Neuronal stem cell (in vitro differentiated cells): ENCODE measurements at places on chromosomes 7 and 10.

- DNase-seq = no peak
These were observed 406 bp downstream of the CBLL1 start for GRCh38 chr7:107744345-107744750.

- no peak for DNase-seq
These were observed 71.5 kb upstream of the FAM133B start for GRCh38 chr7:92661651-92662050.

DNA sequence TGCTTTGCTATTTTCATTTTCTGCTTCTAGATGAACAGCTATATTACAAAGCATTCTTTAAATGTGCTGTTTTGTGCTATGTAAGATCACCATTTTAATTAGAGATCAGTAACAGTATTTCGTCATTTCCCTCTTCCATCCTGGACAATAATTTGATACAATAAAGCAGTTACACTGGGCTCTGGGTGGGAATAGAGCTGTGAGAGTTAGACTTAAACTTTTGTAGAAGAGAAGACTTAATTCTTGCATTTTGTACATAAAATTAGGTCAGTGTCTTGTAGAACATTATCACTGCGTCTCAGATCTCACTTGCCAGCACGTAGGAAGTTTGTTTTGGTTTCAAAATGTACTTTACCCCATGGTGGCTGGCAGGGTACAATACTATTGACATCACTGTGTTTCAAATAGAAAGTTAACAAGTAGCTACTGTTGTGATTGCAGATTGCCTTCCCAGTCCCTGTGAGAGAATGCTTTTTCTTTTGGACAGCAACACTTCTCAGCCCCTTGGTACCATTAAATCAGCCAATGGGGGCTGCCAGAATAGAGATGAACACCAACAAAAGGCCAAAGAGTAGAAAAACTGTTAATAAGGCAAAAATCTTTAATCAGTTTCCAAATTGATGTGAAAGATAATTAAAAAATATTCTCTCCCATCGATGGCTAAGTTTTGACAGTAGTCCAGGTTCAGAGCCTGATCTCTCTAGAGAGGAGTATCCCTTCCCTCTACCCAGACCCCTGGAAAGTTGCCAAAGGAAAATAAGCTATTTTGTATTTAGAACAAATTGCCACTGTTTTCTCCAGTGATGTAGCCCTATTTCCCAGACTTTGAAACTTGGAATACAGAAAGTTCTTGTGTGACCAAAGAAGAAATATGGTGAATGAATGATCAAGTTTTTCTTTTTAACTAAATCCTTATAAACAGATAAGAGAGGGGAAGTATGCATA, 35.1 kb downstream of the SMNDC1 start:
- no peak for DNase-seq

DNA sequence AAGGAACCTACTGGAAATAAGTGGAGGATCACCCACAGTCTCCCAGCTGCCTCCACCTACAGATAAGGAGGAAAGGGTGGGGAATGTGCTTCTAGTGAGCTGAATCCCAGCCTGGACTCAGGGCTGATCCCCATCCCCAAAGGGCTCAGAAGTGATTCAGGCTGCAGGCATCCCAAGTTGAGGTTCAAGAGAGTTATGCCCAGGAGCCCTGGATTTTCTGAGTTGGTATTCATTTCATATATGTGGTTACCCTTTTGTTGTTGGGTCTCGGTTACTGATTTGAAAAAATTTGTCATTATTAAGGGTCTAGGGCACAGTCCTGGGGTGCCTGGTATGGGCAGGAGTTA, 30.0 kb upstream of the SRGN start:
- DNase-seq = no peak

GRCh38 chr7:45187946-45188411, 30.4 kb downstream of the RAMP3 start:
- DNase-seq = no peak

- DNase-seq = peak; percentile 74
These were observed 147.3 kb downstream of the CELF2 start for GRCh38 chr10:11164803-11165590.

DNA sequence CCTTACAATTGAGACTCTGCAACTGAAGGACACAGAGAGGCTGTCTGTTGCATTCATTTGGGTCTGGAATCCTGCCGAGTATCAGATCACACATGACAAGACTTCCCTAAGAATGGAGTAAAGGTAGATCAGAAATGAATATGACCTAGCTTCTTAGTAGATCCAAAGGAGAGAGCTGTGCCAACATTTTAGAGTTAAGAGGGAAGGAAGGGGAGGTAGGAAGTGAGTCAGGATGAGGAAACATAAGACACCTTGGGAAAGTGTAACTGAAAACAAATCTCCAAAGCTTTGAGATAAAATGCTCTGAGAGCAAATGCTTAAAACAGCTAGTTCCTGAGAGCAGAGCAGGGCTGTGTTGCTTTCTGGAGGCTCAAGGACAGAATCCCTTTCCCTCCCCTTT, 6.1 kb upstream of the SLC25A13 start:
- no peak for DNase-seq

- DNase-seq = no peak
These were observed 14.9 kb downstream of the MAT1A start for GRCh38 chr10:80274396-80275134.

DNA sequence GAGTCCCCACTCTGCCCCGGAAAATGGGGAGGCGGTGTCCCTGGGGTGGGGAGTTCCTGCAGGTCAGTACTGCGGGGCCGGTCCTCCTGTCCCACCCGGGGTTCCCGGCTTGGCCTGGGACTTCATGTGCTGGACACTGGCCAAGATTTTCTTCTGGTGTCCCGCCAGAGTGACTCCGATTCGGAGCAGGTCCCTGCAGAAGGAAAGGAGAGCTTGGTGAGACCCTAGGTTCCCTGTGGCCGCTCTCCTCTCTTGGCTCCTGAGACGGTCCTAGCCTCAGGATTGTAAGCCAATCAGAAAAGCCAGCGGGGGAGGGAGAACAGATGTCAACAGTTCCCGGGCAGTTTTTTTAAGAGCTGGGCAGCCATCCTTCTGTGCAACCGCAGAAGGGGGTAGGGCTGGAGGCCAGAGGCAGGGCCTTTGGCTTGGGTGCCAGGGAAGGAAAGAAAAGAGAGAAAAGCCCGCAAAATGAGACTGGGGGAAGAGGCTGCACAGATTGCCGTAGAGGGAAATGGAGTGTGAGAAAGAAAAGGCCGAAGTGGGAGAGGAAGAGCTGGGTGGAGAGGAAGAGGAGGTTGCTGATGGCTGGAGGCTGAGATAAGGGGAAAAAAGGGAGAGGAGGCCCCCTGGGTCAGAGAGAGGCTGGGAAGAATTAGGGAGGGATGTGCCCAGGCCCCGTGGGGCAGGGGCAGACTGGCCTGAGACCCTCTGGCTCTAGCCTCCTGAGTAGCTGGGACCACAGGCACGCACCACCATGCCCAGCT, 23.7 kb downstream of the EPHB4 start:
- DNase-seq = peak; percentile 44

DNA sequence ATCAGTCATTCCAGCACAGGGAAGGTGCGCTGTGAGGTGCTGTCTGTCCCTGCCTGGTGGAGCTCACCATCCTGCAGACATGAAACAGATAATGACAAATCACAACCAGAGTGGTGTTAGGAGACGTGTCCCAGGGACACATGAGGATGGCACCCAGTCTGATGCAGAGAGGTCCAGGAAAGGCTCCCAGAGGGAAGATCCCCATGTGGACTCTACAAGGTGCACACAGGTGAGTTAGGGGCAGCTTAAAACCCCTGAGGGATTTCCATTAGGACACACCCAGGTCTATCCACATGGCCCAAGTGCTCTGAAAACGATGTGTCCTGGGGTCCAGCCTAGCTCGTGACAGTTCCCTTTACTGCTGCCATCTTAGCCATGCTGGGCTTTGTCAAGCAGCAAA, 91.4 kb downstream of the ADARB2 start:
- no peak for DNase-seq

- DNase-seq = no peak
These were observed 36.5 kb upstream of the AP5Z1 start for GRCh38 chr7:4738711-4739527.

DNA sequence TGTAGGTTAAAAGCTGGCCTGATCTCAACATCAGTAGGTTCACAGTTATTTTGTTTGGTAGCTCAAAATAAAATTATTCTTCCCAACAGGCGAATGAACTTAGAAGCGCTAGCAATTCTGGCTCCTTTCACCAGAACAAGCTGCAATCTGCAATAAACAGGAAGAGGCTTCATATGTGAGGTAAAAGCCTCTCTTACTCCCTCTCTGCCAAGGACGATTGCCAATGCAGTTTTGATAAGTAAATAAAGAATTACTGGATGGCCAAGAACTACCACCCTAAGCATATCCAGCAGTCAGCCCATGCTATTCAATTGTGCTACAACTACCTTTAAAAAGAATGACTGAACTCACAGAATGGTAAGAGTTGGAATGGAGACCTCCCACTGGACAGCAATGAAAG, 150.0 kb upstream of the LAMB4 start:
- DNase-seq = no peak

DNA sequence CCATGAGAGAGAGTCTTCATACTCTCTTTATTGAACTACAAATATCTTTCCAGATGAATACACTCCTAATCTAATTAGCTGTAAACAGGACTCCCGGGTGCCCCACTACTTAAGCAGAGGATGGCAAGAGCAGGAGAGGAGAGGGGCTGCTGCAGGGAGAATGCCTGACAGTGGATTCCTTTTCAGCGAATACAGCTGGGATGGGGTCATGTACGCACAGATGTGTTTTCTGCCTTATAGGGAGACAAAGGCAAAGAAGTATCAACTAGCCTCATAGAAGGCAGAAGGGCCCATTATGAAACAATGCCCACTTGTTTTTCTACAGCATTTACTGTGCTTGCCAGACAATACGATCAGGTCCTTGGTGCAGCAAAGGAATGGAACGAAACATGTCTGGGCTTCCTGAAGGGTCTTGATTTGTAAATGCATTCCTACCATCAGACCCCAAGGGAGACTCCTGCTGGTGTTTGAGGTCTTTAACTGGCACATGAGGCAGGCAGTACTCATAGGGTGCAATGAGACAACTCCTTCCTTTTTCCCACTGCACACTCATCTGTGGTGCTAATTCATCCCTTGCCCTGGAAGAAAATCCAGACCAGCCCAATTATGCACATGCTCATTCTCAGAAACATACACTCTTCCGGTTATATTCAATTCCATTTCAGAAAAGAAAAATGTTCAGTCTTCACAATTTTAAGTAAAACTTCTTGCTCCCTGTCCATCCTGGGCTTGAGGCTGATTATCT, 117.1 kb downstream of the AOAH start:
- DNase-seq = no peak

DNA sequence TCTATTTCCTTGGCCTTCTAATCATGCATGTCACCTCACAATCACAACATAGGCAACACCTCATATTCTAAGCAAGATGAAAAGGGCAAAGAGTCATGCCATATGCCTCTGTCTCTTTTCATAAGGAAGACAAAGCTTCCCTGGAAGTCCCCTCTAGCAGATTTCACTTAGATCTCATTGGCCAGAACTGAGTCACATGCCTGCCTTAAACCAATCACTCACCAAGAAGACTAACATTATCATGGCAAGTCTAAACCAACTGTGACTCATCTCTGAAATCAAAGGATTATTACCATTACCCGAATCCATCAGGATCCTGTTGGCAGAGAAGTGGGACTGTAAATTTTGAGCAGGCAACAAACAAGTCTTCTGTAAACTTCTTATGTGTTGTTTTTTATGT, 27.8 kb downstream of the CAV1 start:
- no peak for DNase-seq

- DNase-seq = no peak
These were observed 78.1 kb upstream of the VWDE start for GRCh38 chr7:12481722-12482121.

DNA sequence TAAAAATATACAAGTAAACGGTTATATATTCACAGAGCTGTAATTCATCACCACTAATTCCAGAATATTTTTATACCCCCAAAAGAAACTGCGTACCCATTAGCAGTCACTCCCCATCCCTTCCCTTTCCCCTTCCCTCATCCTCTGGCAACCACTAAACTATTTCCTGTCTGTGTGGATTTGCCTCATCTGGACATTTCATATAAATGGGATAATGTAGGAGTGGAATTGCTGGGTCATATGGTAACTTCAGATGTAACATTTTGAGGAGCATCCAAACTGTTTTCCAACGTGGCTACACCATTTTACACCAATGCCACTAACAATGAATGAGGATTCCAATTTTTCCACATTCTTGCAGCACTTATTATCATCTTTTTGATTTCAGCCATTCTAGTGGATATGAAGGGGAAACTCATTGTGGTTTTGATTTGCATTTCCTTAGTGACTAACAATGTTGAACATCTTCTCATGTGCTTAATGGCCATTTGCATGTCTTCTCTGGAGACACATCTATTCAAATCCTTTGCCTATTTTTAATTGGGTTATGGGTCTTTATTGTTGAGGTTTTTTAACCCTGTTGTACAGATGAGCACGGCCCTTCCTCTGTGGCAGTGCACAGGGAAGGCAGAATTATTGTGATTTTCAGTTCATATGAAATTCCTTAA, 79.2 kb downstream of the RBM20 start:
- DNase-seq = no peak

GRCh38 chr7:27212497-27213432, 12.9 kb upstream of the HOXA13 start:
- no peak for DNase-seq

DNA sequence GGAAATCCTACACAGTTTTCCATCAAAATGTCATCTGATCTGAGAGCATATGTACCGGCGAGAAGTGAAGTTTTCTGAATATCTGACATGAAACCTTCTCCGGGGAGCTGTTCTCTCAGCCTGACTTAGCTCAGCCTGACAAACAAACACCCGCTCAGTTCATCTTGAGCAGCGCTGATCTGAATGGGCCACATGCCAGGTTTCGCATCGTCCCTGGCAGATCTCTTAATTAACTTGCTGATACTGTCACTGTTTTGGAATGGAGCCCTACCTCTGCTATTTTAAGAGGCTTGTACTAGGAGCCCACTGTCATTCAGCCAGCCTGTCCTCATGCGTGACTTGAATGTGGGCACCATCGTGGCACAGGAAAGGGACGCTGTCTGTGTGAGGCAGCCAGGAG, 109.2 kb downstream of the STRA8 start:
- DNase-seq = no peak

DNA sequence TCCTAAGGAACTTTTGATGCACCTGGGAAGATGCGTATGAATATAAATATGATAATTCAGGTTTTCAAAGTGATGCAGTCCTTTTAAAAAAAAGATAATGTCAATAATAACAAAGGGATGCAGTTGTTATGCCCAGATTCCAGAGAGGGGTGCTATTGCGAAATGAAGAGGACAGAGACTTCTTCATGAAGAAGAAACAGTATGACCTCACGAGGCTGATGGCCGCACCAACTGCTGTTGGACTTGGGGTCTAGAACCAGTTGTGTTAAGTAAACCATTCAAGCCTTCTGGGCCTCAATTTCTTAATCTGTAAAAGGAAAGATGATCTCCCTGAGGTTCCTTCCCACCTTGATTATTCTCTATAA, 55.1 kb downstream of the LYZL2 start:
- DNase-seq = no peak

GRCh38 chr7:79570903-79571302, 117.4 kb upstream of the MAGI2 start:
- DNase-seq = no peak

DNA sequence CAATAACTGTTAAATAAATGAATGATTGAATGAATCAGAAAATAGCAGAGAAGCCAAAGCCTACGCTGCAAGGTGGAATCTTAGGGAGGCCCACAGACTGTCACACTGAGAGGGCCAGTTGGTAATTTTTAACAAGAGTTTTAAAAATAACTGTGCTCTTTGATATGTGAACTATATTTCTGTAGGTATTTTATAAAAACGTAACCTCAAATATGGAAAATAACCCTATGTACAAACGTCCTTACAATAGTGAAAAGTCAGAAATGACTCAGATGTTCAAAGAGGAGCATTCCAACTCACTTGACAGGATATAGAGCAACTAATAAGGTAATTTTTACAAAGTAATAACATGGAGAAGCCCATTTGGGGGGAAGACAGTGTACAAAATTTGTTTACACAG, 18.9 kb upstream of the TMEM273 start:
- DNase-seq = no peak
